ENCODE measurements at places on chromosomes 11 and 22.

DNA sequence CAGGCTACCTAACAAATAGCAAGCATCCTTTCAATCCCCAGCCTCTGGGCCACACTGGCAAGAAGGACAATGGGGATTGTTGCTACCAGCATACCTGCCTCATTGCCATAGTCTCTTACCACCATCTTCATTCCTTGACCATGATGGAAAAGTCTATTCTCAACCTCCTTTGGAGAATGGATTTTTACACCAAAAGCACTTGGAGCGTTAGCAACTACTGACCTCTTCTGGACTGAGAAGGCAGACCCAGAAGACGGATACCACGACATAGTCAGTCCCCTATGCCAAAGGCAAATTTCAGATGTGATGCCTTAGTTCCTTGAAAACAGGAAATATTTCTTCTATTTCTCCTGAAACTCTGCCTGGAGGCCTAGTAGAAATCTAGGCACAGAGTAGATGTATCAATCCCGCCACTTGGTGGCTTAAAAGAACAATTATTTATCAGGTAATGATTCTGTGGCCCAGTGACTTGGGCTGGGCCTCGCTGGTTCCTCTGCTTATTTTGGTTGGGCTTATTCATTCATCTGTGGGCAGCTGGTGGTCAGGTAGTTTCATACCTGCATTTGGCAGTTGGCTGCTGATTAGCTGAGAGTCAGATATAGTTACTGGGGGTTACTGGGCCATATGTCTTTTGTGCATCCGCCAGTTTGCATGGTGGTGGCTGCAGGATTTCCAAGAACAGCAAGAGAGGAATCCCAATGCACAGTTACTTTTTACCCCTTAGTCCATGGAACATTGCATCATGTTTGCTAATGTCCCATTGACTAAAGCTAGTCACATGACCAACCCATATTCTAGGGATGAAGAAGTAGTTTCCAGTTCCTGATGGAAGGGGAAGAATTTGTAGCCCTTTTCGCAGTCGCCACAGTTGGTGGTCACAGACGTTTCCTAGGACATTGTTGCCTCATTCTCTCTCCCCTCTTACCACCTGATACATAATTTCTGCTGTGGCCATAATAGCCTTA, 75.2 kb downstream of the DHCR7 start:
- DNase-seq: no peak

DNA sequence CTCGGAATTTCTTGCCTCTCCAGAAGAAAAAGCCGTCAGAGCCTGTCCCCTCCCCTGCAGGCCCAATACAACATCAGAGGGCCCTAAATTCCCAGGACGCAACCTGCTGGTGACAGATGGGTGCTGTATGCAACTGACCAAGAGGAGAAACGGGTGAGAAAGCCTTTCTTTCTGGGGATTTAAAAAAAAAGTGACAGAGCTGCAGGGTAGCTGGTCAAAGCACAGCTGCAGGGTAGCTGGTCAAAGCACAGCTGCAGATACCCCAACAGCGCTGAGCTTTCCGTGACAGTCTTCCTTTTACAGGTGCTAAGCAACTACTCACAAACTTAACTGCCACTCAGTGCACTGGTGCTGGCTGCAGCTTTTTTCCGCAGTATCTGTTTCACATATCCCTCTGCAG, 17.8 kb downstream of the AP1B1 start:
- DNase-seq: no peak

DNA sequence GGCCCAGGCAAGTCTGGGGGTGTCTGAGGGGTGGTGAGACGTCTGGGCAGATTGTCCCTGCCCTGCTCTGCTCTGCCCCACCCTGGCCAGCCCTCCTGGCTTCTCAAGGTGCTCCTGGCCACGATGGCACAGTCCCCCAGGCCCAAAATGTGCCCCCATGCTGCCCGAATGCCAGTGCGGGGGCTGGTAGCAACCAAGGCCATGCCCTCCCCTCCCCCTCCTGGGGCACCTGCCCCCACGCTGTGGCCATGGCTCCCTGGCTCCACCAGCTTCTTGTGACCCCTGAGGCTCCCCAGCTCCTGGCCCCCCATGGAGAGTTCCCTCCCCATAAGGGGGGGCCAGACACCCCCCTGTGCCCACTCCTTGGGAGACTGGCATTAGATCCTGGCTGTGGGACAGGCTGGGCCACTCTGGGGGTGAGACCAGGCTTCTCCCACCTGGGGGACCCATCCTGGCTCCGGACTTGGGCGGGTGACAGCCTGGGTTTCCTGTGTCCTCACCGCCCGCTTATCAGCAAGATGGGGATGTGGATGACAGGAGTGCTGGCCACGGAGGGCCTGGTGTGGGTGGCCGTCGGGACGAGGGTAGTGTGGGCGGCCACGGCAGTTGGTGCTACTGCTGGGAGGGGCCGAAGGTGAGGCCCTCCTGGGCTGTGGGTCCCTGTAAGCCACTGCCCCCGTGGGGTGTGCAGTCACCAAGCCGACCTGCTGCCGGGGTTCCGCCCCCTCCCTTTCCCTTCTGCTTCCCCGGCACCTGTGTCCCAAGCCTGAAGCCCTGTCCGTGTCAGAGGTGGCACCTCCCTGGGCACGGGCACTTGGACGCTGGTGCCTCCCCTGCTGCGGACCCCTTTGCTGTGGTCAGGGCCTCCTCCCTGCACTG, 15.9 kb upstream of the MUC6 start:
- DNase-seq: no peak

GRCh38 chr11:127902382-127902781, 685.0 kb downstream of the ETS1 start:
- DNase-seq: no peak

DNA sequence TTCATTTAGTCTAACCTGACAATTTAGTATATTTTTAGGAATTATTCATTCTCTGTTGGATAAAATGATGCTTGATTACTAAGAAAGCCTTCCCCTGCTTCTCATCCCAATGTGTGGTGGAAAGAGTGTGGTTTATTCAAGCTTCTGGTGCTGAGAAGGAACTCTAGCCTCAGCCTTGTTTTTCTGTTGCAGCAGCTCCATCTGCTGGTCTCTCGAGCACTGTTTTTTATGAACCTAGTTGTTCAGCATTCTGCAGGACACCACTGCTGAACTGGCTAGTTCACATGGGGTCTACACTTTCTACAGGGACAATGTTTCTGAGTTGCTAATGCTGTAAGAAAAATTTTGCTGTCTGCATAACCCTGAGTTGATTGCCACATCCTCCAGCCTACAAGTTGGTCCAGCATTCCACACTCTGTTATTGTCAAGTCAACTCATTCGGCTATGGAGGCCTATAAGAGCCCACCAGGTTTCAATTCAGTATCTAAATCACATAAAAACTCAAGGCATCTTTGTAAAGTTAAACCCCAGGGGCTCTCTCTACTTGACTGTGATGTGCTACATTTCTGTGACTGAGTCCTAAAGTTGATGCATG, 14.3 kb downstream of the OR2AG2 start:
- peak; percentile 50 for DNase-seq

DNA sequence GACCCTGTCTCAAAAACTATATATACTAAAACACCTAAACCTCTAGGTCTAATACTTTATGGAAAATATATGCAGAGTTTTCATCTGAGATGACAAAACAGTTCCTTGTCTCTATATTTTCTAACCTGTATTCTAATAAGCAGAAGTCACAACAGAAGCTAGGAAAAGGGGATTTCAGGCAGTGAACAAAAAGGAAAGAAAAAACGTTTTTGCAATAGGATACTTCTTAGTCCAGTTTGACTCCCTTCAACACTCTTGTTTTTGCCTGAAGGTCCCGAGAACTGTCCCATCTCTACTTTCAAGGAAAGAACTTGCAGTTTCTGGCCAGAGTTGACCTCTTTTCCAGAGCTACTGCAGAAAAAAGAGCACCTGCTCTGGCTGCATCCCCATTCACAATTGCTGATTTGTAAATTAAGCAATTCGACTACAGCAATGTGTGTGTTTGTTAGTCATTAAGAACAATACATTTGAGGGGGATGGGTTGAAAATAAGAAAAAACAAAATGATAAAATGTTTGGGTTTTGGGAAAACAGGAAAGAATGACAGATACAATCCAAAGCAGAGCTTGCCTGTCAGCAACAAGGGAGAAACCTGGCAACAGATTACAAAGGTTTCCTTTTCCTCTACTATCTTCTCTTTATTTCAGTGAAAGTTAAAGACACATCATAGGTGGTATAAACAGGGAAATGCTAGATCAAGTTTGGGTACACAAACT, 160.0 kb downstream of the FCHSD2 start:
- no peak for DNase-seq

DNA sequence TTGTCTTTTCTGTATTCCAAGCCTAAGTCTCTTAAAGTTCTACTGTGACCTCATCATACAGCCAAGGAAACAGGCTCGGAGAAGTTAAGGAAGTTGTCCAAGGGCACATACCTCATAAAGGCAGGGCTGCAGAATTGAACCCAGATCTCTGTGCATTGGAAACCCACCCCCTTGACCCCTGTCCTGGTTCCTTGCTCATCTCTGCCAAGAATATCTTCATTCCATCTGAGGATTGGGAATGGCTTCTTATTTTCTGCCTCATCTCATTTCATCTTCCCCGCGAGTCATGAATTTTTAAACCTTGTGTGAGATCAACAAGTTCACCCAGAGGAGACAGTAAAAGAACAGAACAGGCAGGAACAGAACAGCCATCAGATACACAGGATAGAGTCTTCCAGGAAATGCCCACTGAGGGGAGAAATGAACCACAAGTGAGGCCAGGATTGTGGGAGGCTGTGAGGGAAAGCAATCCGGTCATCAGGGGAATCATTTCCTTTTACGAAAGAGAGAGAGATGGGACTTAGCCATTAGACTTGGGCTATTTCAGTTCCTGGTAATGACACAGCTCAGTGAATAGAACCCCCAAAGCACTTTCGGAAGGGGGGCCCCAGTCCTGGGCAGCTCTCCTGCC, 34.4 kb upstream of the LRRC10B start:
- no peak for DNase-seq

GRCh38 chr11:22392561-22392960, 54.4 kb downstream of the SLC17A6 start:
- no peak for DNase-seq

GRCh38 chr11:30758012-30758411, 171.9 kb upstream of the MPPED2 start:
- DNase-seq: no peak

- no peak for DNase-seq
These were observed 10.8 kb upstream of the CLDN5 start for GRCh38 chr22:19535001-19535400.

GRCh38 chr22:48428631-48429371, 1398.9 kb downstream of the BRD1 start:
- no peak for DNase-seq

DNA sequence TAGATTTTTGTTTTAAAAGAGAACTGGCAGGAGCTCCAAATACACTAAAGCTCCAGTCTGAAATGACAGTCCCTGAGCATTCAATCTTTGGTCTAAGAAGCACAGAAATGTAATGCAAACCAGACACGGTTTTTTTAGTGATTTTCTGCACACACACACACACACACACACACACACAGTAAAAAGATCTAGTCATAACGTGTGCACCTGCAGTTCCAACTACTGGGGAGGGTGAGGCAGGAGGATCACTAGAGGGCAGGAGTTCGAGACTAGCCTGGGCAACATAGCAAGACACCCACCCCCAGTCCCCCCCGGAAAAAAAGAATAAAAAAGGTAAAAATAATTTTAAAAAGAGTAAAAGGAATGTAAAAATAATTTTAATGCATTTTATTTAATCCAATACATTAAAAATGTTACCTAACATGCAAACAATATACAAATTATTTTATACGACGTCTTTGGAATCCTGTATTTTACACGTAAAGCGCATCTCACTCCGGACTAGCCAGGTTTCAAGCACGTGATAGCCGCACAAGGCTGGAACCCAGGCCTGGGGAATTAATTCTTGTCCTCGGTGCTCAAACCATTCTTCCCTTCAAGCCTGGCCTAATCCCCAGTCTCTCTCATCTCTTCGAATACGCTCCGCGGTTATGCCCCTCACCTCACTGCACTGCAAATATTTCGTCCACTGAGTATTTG, 762 bp upstream of the TBC1D22A start:
- DNase-seq: no peak

GRCh38 chr11:3166268-3167142, 1.4 kb upstream of the OSBPL5 start:
- DNase-seq: no peak

GRCh38 chr11:26621132-26621531, 49.1 kb upstream of the MUC15 start:
- DNase-seq: no peak

DNA sequence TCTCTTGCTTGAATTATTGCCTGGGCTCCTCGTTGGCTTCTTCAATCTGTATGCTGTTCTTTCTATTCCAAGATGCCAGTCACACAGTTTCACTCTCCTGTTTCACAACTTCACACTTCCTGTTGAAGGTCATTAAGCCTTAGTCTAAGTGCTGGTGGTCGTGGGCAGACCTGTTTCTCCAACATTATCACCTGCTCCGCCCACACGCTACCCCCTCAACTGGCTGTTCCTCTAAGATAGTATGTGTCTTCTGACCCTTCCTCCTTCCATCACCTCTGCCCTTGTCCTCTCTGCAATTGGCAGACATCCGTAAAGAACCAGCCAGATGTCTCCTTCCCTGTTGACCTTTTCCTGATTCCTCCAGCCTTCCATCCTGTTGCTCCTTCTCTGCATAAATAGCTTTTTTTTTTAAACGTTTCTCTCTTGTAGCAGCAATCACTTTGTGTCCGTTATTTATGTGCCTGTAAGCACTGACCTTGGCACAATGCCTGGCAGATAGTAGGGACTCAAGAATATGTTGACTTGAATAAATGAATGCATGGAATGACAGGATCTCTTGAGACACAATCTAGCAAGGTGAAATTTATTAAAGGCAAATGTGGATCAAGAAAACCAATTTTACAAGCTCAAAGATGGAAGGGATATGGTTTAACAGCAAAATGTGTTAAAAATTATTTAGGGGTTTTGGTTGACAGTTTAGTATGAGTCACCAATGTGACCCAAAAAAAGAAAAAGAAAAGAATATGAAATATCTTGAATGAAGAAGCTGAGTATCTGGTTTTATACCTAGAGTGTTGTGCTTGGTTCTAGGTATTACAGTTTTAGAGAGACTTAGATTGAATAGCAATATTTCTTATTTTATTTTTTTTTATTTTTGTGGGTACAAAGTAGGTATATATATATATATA, 12.6 kb downstream of the DIXDC1 start:
- no peak for DNase-seq

- peak; percentile 48 for DNase-seq
These were observed 895 bp upstream of the DAGLA start for GRCh38 chr11:61679296-61679695.

- no peak for DNase-seq
These were observed 78.7 kb downstream of the BDNF start for GRCh38 chr11:27621405-27622161.

DNA sequence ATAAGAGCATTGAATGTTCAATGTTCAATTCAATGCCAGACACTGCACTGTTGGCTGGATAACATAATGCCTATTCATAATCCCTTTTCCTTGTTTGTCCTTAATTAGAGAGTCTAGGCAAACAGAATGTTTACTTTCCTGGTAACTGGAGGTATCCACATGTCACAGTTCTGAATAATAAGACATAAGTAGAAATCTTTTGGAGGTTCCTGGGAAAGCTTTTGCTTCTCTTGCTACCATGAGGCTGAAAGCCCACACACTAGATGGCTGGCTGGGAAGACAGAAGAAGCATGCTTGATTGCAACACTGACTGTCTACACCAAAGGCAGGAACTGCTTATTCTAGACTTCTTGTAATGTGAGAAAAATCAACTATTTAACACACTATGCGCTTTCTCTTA, 79.5 kb downstream of the GAB2 start:
- no peak for DNase-seq
